ENCODE measurements at places on chromosomes 1 and 21.

DNA sequence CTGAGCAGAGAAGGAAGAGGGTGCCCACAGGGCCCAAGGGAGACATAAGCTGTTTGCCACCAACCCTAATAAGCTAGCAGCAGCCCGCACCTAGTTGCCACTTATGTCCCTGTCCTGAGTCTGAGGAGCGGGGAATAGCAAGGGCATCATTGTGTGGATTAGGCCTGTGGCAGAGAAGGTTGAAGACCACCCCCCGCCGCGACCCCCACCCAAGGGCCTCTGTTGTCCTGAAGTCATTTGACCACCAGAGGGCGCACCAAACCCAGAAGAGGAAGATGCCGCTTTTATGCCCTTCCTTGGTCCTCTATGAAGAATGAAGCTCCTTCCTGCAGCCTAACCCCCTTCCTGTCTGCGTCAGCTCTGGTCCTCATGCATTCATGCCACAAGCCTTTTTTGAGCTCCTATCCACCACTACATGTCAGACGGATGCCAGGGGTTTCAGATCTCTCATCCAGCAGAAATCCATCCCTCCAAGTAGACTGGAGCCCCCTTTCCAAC is 16.6 kb downstream of the RHBG start:
- DNase-seq, result peak; percentile 57

DNA sequence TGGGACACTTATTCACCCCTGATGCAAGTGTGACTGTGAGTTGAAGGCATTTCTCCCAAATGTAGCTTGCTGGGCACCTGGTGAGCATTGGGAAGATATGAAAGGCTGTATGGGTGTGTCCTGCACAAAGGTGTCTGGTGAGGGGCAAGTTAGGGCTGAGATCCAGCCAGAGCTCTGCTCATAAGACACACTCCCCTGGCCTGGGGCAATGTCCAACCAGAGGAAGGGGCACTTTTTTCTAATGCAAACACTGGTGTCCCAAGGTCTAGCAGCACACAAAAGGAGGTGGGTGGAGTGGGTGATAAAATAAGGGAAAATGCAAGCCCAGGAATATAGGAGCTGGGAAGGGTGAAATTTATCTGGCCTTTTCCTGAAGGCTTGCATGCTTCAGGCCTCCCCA is 57.0 kb upstream of the TRABD2B start:
- DNase-seq, result no peak

- DNase-seq, result no peak
These were observed 44.9 kb downstream of the LRRC8D start for GRCh38 chr1:89865498-89866382.

- DNase-seq, result peak; percentile 62
These were observed at the start of gene PTGFRN for GRCh38 chr1:116909512-116910378. PTGFRN (plus strand) TSS chr1:116909916; CDS start chr1:116910204, 288 bp downstream.
